Stimulated activated CD8-positive, alpha-beta memory T cell treated with anti-CD3 and anti-CD28 coated beads, Interleukin-7, amount 100 ng/mL, for 48 hours (primary cell): ENCODE measurements at places on chromosomes 4 and X.

DNA sequence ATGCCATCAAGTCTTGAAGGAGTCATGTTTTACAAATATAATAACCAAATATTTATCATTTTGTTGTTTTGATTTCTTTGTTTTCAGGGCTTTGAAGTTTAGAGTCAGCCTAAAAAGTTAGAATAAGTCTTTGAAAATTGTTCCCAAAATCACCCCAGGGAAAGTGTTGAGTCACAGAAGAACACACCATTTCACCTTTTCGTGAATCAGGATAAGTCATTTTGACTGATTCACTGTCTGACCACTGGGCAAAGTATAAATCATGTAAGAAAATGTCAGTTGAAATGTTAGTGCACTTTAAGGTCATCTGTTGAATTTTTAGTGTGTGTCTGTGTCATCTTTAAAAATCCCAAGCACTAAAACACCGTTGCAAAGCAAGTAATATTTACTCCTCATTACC lies 1320.1 kb downstream of the RPA4 start:
- no peak for DNase-seq

DNA sequence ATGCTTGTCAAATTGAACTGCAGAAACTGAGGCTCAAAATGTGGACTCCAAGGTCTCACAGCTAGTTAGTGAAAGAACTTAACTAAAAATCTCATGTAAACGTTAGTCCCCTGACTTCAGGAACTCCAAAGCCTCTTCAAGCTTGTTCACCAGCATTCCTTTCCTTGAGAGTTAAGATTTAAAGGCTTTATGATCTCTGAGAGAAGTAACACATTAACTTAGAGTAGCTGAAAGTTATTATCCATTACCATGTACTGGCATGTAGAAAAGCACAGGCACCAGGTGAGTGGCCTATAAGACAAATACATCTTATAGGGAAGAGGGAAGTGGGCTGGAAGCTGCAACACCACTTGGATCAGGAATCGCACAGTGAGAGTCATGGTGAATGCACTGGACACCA lies 15.3 kb downstream of the PARM1 start:
- no peak for DNase-seq

GRCh38 chr4:1609901-1610790 lies 74.0 kb downstream of the FAM53A start:
- no peak for DNase-seq

GRCh38 chr4:3287271-3287971 lies 5.4 kb upstream of the RGS12 start:
- no peak for DNase-seq
